ENCODE measurements at places on chromosomes 6 and 20.
A peak's percentile ranks its signal among the peaks of the same experiment; 100 is the strongest.

- DNase-seq, result no peak
These were observed 97.4 kb downstream of the PLCB4 start for GRCh38 chr20:9166153-9166780.

DNA sequence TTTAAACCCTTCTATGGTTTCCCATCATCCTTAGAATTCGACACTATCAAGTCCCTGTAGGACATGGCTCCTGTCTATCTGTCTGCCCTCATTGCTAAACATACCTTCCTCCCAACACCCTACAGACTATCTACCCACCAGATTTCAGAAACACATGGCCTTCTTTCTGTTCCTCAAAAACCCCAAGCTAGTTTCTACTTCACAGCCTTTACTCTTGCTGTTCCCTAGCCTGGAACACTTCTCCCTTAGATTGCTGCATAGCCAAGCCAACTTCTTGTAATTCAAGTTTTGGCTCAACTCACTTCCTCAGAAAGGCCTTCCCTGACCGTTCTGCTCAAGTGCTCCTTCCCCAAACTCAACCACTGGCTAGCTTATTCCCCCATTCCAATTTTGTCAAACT lies 156.2 kb downstream of the BTBD9 start:
- no peak for DNase-seq

GRCh38 chr20:16760431-16761304 lies 12.5 kb downstream of the OTOR start:
- DNase-seq, result no peak

DNA sequence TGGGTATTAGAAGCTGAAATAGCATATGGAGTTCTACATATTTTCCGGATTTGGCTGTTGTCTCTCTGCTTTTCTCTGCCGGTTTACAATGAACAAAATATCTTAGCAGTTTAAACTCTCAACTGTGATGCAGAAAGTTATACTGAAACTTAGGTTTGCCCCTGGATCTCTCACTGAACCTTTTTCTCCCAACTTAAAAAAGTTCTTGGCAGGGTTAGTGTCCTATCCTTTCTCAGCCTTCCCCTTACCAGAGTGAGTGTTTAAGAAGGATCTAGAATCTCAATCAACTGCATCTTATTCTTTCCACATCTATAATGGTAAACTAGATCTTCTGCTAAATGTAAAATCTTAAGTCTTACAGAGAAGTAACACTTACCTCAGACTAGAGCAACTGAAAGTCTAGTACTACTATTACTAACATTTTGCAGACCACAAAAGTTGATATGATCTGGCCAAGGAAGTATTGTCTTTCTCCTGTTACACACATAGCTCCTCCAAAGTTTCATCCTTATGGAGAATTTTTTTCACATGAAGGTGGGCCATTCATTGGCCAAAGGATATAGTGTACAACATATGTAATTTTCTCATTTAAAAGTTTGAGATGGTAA lies 392.3 kb upstream of the RUNX2 start:
- no peak for DNase-seq

- DNase-seq, result no peak
These were observed 529.3 kb downstream of the QKI start for GRCh38 chr6:163943607-163944385.

DNA sequence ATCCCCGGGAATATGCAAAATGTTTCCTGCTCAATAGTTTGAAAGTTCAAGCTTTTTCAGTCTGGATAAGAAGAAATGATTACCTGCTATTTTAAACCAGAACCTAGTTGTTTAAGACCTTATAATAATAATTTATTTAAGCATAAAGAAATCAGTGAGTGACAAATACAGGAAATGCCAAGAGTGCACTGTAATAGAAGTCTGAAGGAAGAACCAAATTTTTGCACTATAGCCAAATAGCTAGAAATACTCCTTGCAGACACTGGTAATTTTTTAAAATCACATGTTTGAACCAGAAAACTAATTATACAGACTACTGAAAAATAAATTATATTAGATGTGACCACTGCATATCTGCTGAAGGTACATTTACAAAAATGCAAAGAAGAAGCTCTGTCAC lies 93.2 kb downstream of the MMS22L start:
- no peak for DNase-seq

DNA sequence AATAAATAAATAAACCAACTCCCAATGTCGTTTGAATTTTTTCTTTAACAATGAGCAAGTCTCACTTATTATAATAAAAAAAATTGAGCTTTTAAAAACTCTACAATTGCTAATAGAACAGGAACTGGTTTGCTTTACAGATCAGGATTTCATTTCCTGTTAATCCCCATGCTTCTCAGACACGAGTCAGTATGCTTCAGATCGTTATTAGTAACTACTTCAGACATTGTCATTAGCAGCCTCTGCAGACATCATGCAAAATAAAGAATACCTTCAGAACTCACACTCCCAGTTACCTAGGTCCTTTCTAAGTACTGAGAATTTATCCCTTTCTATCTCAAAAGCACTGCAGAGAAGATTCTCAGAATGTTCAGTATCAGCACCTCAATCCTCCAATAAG lies 10.0 kb upstream of the FAM210B start:
- DNase-seq, result no peak

DNA sequence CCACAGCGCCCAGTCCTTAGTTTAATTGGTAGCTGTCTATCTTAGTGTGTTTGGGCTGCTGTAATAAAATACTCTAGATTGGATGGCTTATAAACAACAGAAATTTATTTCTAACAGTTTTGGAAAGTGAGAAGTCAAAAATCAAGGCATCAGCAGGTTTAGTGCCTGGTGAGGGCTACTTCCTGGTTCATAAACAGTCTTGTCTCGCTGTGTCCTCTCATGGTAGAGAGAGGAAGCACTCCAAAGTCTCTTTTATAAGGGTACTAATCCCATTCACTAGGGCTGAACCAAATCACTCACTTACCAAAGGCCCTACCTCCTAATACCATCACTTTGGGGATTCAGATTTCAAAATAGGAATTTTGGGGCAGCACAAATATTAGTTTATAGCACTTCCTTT lies 336.9 kb upstream of the RSPO3 start:
- no peak for DNase-seq

GRCh38 chr20:36405255-36405654 lies 99.1 kb downstream of the DLGAP4 start:
- no peak for DNase-seq

GRCh38 chr6:106773522-106773921 lies 144.1 kb downstream of the QRSL1 start:
- DNase-seq, result no peak

- no peak for DNase-seq
These were observed 580.6 kb downstream of the TFAP2A start for GRCh38 chr6:9834233-9834632.

GRCh38 chr6:112691289-112691688 lies 344.2 kb downstream of the RFPL4B start:
- no peak for DNase-seq

DNA sequence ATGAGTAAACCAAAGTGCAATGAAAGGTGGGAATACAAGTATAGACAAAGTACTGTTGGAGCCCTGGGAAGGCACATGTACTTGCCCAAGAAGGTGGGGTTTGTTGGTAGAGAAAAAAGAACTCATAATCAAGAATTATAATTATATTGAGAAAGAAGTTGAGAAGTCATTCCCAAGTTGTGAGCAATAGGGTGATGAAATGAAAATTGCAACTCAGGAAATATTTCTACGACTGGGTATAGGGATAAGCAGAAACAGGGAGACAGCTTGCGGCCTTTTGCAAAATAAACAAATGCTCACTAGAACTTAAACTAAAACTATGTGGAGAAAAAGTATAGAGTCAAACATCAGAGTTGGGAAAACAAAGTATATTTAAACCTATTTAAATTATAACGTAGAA lies 250.7 kb upstream of the FAM83B start:
- DNase-seq, result no peak

- peak; percentile 38 for DNase-seq
These were observed 96.7 kb downstream of the TOX2 start for GRCh38 chr20:44011251-44011940.

GRCh38 chr6:157667211-157668008 lies 155.6 kb upstream of the SNX9 start:
- peak; percentile 40 for DNase-seq

GRCh38 chr20:23159947-23160318 lies 73.8 kb upstream of the CD93 start:
- no peak for DNase-seq

DNA sequence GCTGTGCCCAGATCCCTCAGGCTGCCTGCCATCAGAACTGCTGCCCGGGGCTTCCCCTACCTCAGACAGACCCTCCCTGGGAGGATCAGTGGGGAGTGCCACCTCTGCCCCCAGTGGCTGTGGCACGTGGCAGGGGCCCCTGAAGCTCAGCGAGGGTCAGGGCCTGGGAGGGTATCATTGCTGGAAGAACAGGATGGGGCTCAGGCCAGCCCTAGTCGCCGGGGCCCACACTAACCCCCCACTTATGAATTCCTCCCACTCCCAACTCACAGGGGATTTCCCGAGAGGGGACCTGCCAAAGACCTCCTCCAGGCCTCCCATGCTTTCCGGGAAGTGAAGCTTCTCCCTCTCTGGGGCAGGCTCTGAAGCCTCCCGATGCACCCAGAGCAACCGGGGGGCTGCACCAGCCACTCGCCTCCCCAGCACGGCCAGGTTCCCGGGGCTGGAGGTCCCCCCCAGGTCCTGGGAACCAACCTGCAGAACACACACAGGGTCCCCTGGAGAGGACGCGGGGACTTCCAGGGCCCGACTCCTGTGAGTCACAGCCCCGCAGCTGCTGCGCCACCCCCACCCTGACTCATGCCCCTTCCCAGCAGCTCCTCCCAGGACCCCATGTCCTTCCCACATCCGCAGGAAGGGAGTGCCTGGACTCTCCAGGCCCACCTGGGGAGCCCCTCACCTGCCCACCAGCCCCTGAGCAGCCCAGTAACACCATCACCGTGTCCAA lies 2.5 kb downstream of the TNFRSF6B start:
- no peak for DNase-seq

DNA sequence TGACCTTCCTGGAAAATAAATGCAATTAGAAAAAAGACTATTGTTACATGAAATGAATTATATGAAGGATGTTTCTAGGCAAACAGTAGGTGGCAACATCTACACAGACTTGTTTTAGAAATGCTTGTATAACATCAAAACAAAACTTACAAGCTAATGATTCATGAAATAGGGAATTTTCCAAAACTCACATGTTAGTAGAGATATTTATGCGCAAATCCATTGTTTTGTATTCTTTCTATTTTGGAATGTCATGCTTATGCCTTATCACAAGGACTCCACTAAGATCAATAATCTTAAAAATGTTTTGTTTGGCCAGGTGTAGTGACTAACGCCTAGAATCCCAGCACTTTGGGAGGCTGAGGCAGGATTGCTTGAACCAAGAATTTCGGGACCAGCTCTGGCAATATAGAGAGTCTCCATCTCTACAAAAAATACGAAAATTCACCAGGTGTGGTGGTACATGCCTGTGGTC lies 32.3 kb upstream of the LGSN start:
- no peak for DNase-seq

- no peak for DNase-seq
These were observed 785 bp upstream of the ULBP3 start for GRCh38 chr6:150069706-150070105.

- no peak for DNase-seq
These were observed 277.7 kb downstream of the NRN1 start for GRCh38 chr6:5729080-5729434.

- no peak for DNase-seq
These were observed 11.0 kb upstream of the ARMC12 start for GRCh38 chr6:35725721-35726438.

DNA sequence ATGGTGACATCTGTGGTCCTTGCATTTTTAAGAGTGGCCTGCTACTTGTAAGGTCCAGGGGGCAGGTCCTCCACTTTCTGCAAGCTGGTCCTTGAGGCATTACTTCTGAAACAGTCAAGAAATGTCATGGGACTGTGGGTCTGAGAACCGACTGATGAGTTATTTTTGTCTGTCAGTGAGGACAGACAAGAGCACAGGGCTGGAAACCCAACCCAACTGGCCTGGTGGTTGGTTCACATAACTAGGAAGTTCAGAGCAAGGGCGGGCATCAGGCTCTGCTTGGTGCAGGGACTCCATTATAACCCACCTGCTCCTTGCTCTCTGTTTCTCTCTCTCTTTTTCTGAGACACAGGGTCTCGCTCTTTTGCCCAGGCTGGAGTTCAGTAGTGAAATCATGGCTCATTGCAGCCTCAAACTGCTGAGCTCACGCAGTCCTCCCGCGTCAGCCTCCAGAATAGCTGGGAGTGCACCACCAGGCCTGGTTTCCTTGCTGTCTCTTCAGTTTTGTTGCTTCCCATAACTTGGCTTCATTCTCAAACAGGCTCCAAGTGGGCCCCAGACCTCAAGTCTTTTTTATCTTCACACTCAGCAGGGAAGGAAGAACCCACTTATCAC lies 9.2 kb downstream of the CST3 start:
- DNase-seq, result no peak

- no peak for DNase-seq
These were observed 108.0 kb downstream of the CHD6 start for GRCh38 chr20:41510224-41510623.

DNA sequence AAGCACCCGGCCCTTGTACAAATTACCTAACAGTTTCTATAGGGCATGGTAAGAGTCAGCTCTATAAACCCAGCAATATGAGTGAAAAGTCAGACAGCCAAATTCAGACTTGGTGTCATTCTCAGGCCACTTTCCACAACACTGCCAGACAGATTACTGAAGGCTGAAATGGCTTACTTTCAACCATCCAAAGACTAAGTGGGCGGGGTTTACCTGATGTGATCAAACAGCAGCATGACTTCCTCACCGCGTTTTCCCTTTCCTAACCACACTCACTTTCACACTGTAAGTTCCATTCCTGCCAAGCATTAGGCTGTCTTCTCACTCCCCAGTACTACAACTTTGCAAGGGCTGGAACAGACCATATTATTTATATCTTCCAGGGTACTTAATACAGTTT lies 85.9 kb downstream of the SMLR1 start:
- peak; percentile 11 for DNase-seq

DNA sequence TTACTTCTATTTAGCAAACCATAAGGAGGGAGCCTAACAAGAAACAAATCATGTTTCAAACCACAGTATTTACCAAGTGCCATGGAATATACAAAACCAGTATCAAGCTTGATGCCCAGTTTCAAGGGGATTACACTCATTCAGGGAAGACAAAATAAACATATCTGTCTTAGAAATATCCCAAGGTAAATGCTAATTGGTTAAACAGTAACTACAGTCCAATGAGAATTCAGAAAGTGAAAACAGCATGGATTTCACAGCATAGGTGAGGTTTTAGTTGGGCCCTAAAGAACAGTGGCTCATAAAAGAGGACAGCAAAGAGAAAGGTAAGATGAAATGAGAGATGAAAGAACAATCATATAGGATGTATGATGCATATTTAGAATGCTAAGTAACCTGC lies 110.3 kb downstream of the CHD6 start:
- DNase-seq, result no peak

- DNase-seq, result no peak
These were observed 90.3 kb downstream of the RNF144B start for GRCh38 chr6:18477301-18477941.

DNA sequence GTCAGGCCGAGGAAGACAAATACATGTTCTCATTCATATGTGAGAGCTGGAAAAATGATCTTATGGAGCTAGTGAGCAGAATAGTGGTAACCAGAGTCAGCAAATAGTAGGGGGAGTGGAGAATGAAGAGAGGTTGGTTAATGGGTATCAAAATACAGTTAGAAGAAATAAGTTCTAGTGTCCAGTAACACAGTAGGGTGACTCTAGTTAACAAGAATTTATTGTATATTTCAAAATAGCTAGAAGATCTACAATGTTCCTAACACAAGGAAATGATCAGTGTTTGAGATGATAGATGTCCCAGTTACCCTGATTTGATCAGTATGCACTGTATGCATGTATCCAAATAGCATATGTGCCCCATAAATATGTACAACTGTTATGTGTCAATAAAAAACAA lies 128.4 kb downstream of the BCKDHB start:
- no peak for DNase-seq
